ENCODE measurements at places on chromosomes 13 and 19. TPM values are rescaled to one million over a fixed set of nuclear protein-coding genes. Genes with fewer than 3 reads are reported as not detected.

Gene PIK3R2
- total RNA-seq = 10.6 TPM

Gene TTYH1
- total RNA-seq = 0.25 TPM

Gene SAE1
- total RNA-seq = 210 TPM

Gene SHD
- 0.17 TPM for total RNA-seq

Gene NCAN
- total RNA-seq = 0.08 TPM

Gene GGN
- total RNA-seq = 0.49 TPM

Gene S1PR2
- 0.63 TPM for total RNA-seq

Gene BRME1
- total RNA-seq = 0.57 TPM

Gene ZNF571
- total RNA-seq = 0.55 TPM

Gene CYP4F11
- 4.6 TPM for total RNA-seq

Gene PDX1
- 0.04 TPM for total RNA-seq

Gene SULT2A1
- not detected for total RNA-seq

Gene CRX
- not detected for total RNA-seq

Gene MAB21L1
- not detected for total RNA-seq

Gene CASP14
- not detected for total RNA-seq

Gene PSG3
- 0.07 TPM for total RNA-seq

Gene CYP2S1
- total RNA-seq = 16.4 TPM

Gene METTL21C
- not detected for total RNA-seq

Gene COL5A3
- total RNA-seq = 2.6 TPM

Gene MKNK2
- total RNA-seq = 61.0 TPM

Gene ZNF570
- 2.8 TPM for total RNA-seq

Gene NMRK2
- not detected for total RNA-seq

Gene KLF12
- 1.5 TPM for total RNA-seq

Gene CRLF1
- total RNA-seq = 8.6 TPM

Gene TMPRSS9
- not detected for total RNA-seq

Gene CCNA1
- 0.32 TPM for total RNA-seq

Gene ATP4B
- total RNA-seq = not detected

Gene ZNF420
- 3.9 TPM for total RNA-seq

Gene ADAT3
- total RNA-seq = 5.2 TPM

Gene FOXO1
- 12.1 TPM for total RNA-seq

Gene ERICH4
- total RNA-seq = not detected

All from A549 treated with AZD2906 at 1 μM for 4 hours (cell line).